Activated naive CD8-positive, alpha-beta T cell treated with anti-CD3 and anti-CD28 coated beads, Interleukin-2, amount 50 U/mL, for 24 hours (primary cell): ENCODE measurements at places on chromosomes 6 and 20.

GRCh38 chr6:14108571-14109410 lies 8.8 kb upstream of the CD83 start:
- H3K4me3 ChIP-seq = peak overlapping the region; percentile 64
- DNase-seq = peak; percentile 54
- H3K36me3 ChIP-seq = peaks cover 7% of the 10 kb centered on the region
- H3K4me1 ChIP-seq = peaks cover 36% of the 10 kb centered on the region
- peaks cover 2% of the 10 kb centered on the region for H3K27me3 ChIP-seq

DNA sequence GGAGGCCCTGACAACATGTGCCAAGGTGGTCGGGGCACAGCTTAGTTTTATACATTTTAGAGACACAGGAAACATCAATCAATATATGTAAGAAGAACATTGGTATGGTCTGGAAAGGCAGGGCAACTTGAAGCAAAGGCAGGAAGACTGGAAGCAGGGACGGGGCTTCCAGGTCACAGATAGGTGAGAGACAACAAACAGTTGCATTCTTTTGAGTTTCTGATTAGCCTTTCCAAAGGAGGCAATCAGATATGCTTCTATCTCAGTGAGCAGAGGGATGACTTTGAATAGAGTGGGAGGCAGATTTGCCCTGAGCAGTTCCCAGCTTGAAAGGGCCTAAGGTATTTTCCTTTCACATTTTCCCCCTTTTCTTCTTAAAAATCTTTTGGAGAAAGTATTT lies 311.0 kb upstream of the RGS17 start:
- H3K36me3 ChIP-seq = no peaks in the 10 kb centered on the region
- no peaks in the 10 kb centered on the region for H3K27me3 ChIP-seq
- H3K4me1 ChIP-seq = no peaks in the 10 kb centered on the region
- H3K4me3 ChIP-seq = no peak overlapping the region

DNA sequence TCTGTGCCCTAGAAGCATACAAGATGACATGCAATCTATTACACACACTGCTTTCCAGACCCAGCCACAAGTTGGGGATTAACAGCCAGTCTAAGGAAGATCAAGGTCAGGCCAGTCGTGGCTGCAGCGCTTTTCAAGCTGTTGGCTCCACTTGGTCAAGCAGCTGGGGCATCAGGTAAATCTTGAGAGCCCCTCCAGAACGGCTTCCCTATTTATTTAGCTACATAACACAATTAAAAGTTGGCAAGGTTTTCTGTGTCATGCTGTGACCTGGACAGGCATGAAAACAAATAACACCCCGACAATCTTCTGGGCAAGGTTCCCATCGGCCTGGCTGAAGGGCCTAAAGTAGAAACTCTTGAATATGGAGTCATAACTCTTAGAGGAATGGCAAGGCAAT lies 524.3 kb downstream of the PRKN start:
- DNase-seq = no peak
- H3K36me3 ChIP-seq = no peaks in the 10 kb centered on the region
- H3K27ac ChIP-seq = no peak overlapping the region
- H3K27me3 ChIP-seq = no peaks in the 10 kb centered on the region
- H3K4me3 ChIP-seq = no peak overlapping the region
- no peaks in the 10 kb centered on the region for H3K4me1 ChIP-seq

- H3K36me3 ChIP-seq = no peaks in the 10 kb centered on the region
- no peaks in the 10 kb centered on the region for H3K4me1 ChIP-seq
- no peak for DNase-seq
- H3K27ac ChIP-seq = no peak overlapping the region
- no peaks in the 10 kb centered on the region for H3K27me3 ChIP-seq
These were observed 482.5 kb downstream of the QKI start for GRCh38 chr6:163897030-163897429.

- H3K4me3 ChIP-seq = no peak overlapping the region
- no peaks in the 10 kb centered on the region for H3K27me3 ChIP-seq
- peaks cover 2% of the 10 kb centered on the region for H3K4me1 ChIP-seq
- H3K27ac ChIP-seq = no peak overlapping the region
- peaks cover 5% of the 10 kb centered on the region for H3K36me3 ChIP-seq
These were observed 31.2 kb downstream of the FASTKD5 start for GRCh38 chr20:3128275-3128984.

DNA sequence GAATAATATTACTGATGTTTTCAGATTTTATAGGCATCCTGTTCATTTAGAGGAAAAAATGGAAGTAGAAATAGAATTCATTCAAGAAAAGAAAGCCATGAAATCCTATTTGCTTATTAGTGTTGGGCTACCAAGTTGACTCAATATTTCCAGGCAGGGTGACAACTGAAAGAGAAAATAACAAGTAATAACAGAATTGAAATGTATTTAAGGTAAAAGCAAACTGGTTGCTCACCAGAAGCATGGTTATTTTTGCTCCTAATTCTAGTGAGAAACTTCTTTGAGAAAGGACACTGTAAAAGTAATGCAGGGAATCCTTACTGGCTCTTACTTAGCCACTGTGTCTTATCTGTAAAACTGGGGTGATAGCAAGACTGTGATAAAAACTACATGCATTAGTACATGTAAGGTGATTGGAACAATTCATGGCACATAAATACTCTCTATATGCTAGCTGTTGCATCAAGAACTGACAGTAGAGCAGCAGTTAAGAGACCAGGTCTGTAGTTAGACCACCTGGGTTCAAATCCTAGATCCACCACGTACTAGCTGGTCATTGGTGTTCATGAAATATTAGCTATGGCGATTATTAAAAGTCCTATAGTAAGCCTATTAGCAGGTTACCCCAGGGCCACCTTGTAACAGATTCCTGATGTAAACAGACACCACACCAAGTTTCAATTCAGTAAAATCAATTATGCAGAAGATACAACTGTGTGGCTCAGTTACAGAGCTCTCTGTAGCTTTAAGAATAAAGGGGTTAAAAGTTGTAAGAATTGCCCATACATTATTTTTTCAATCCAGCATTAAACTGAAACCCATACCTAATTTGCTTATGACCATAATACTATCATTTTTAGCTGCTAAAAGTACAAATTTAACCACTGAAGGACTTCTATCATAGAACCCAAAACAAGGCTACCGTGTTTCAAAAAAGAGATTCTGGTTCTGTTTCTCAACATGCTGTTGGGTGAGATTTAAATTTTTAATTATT lies 159.2 kb upstream of the COL21A1 start:
- H3K4me3 ChIP-seq = no peak overlapping the region
- DNase-seq = no peak
- peaks cover 1% of the 10 kb centered on the region for H3K36me3 ChIP-seq
- peaks cover 4% of the 10 kb centered on the region for H3K27me3 ChIP-seq
- no peaks in the 10 kb centered on the region for H3K4me1 ChIP-seq
- H3K27ac ChIP-seq = no peak overlapping the region

DNA sequence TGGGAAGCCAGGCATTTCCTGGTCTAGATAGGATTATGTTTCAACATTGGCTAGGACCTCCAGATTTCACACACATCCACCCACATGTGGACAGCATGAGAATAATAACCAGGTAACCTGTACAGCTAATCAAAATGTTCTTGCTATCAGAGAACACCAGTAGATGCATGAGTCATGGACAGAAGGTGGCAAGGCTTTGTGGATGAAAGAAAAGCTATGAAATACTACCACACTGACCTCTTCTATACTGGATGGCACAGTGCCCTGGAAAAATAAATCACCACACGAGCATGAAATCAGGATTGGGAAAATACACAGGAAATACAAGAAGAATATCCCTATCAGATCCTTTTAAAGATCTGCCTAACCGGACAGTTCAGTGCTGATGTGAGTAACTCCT lies 113.0 kb downstream of the GMDS start:
- no peaks in the 10 kb centered on the region for H3K27me3 ChIP-seq
- no peak overlapping the region for H3K4me3 ChIP-seq
- peaks cover 39% of the 10 kb centered on the region for H3K4me1 ChIP-seq
- H3K36me3 ChIP-seq = peaks cover 3% of the 10 kb centered on the region
- no peak overlapping the region for H3K27ac ChIP-seq
- no peak for DNase-seq

GRCh38 chr6:15948930-15949900 lies 179.7 kb upstream of the MYLIP start:
- H3K27ac ChIP-seq = no peak overlapping the region
- H3K36me3 ChIP-seq = no peaks in the 10 kb centered on the region
- peaks cover 3% of the 10 kb centered on the region for H3K27me3 ChIP-seq

DNA sequence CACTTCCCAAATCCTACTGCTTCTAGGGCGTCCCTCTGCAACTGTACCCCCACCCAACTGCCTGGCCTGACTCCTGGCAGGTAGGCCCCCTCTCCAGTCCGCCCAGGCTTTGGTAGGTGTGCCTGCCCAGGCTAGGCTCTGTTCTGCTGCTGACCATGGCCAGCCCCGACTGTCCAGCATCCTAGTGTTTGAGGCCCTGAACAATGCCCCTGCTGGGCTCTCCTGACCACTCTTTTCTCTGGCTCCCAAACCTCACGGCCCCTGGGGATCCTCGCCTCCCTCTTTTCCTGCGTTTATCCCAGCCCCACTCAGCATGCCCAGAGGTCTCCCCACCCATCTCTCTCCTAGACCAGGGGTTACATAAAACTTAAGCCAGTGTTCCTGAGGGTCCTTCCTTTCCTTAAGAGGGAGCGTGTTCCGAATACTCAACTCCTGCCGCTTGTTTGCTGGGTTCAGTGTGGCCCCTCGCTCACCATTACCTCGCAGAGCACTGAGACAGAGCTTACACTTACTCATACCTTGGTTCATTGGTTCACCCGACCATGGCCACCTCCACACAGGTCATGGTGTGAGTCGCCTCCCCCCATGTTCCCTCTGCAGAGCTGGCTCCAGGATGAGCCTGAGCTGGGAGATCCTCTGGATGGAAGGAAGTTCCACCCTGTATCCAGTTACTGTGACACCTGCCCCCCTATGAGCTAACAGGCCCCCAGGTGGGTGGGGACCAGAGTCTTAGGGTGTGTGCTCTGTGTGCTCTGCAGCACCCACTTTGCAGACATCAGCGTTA lies 21.0 kb upstream of the MYT1 start:
- H3K27me3 ChIP-seq = peaks cover 4% of the 10 kb centered on the region
- no peaks in the 10 kb centered on the region for H3K4me1 ChIP-seq
- no peak for DNase-seq
- H3K36me3 ChIP-seq = peaks cover 4% of the 10 kb centered on the region

DNA sequence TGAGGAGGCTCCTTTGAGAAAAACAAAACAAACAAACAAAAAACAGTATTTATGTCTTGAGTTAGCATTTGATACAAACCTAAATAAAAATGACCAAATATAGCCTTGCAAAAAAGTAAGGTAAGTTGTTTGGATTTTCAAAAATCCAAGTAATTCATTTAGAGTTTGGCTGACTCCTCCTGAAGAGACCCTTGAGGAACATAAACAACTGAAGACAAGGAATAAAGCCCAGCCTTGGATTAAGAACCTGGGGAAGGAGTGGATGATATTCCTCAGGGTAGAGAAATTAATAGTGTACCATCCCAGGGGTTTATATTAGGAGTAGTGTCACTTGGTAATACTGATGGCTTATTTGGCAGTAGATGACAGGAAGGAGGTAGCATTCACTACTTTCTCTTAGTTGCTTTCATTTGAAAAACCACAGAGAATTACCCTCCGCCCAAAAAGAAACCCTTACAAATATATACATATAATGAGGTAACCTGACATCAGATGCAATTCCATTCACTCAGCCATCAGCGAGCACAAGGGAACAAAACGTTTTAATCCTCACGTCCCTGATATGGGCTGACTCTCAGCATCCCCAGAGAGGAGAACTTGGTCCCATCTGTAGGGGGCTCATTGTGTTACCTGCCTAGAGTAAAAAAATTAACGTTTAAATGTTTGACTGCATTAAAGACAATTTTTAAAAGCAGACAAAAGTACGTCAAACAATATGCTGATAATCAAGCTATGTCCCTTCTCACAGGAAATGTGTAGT lies 57.0 kb downstream of the SOBP start:
- no peak overlapping the region for H3K27ac ChIP-seq
- no peak overlapping the region for H3K4me3 ChIP-seq
- H3K4me1 ChIP-seq = peaks cover 2% of the 10 kb centered on the region
- peaks cover 18% of the 10 kb centered on the region for H3K27me3 ChIP-seq
- no peak for DNase-seq

DNA sequence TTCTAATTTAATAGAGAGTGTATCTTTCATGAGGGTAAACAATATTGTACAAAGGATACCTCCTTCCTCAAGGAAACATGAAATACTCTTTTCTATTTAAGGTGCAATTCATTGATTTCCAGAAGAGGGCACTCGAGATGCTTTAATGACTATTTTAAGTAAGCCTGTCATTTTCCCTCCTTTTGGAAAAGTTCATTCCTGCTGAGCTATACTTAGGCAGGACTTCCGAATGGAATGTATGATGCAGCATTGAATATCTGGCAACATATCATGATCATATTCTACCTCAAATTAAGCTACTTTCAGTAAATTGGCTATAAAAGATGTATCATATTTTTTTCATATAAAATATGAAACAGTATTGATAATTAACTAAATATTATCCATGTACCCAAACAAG lies 5.0 kb downstream of the DST start:
- H3K36me3 ChIP-seq = no peaks in the 10 kb centered on the region
- H3K4me3 ChIP-seq = no peak overlapping the region
- no peaks in the 10 kb centered on the region for H3K27me3 ChIP-seq
- H3K4me1 ChIP-seq = no peaks in the 10 kb centered on the region
- H3K27ac ChIP-seq = no peak overlapping the region
- DNase-seq = no peak

GRCh38 chr6:155193526-155193925 lies 70.3 kb upstream of the CLDN20 start:
- H3K4me1 ChIP-seq = peaks cover 20% of the 10 kb centered on the region
- H3K27ac ChIP-seq = no peak overlapping the region
- H3K4me3 ChIP-seq = no peak overlapping the region

DNA sequence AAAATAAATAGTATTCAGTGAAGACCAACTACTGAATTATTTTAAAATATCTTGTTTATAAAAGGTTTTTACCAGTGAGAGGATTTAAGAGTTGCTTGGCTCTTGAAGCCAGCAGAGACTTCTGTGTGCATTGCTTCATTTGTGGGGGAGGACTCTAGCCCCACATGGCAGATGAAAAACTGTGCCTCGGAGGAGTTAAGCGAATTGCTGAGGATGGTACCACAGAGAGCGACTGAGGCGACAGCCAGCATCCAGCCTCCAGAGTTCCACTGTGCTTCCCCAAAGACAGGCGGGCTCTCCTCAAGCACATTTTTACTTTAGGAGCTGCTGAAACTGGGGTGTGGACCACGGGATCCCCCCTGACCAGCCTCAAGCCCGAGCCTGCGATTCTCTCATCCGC lies 80.7 kb downstream of the THBS2 start:
- H3K27me3 ChIP-seq = no peaks in the 10 kb centered on the region
- no peak overlapping the region for H3K27ac ChIP-seq
- no peaks in the 10 kb centered on the region for H3K36me3 ChIP-seq
- no peak for DNase-seq
- no peaks in the 10 kb centered on the region for H3K4me1 ChIP-seq
